Epithelial cell of prostate (primary cell): ENCODE measurements at places on chromosomes 4 and X.

- DNase-seq, result no peak
Measured at GRCh38 chr4:71689822-71690221, 94.1 kb downstream of the GC start.

DNA sequence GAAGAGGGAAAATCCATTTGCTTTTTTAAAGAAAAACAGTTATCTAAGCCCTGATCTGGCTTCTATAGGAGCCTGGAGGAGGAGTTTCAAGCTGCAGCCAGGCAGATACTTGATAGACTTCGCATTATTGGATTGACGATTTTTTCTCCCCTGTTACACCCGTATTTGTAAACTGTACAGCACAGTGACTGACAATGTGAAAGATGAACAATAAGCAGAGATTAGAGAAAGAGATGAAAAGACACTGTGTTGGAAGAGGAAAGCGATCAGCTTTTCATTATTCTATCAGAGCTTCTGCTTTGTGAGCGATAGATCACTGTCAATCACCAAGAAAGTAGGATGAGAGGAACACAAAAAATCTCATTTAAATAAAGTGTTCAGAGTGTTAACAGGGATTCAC, 639.2 kb downstream of the TLL1 start:
- DNase-seq, result no peak

- no peak for DNase-seq
Measured at GRCh38 chr4:73527196-73527595, 45.7 kb downstream of the AFM start.

- no peak for DNase-seq
Measured at GRCh38 chr4:146506272-146506671, 15.5 kb downstream of the SLC10A7 start.

DNA sequence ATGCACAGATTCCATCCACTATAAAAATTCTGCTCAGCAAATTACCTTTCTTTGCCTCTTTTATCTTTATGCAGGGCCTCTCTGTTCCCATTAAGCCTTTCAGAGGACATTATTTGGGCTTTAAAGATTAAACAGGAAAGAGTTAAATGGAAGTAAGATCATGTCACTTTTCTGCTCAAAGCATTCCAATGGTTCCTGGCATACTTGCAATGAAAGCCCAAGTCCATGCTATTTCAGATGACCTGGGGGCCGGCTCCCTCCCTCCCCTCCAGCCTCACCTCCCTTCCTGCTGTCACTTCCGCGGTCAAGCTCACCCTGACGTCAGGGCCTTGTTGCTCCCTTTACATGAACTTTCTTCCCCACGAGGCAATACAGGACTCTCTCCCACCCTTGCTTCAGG, 125.5 kb downstream of the C4orf51 start:
- no peak for DNase-seq

- DNase-seq, result no peak
Measured at GRCh38 chr4:127616898-127617297, 15.9 kb upstream of the INTU start.

GRCh38 chr4:87840149-87840548, 7.4 kb downstream of the MEPE start:
- DNase-seq, result no peak

DNA sequence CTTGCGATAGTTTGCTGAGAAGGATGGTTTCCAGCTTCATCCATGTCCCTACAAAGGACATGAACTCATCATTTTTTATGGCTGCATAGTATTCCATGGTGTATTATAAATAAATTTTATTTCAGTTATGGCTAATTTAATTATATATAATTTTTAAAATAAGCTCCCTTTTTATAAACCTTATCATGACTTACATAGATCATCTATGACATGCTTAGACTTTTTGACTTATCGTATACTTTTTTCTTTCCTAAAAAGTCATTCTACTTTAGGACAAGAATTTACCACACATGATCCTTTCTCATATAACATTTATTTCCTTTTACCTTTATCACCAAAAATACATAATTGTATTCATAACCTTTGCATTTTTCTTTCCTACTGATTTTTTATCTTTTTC, 376.5 kb downstream of the CCSER1 start:
- DNase-seq, result no peak

DNA sequence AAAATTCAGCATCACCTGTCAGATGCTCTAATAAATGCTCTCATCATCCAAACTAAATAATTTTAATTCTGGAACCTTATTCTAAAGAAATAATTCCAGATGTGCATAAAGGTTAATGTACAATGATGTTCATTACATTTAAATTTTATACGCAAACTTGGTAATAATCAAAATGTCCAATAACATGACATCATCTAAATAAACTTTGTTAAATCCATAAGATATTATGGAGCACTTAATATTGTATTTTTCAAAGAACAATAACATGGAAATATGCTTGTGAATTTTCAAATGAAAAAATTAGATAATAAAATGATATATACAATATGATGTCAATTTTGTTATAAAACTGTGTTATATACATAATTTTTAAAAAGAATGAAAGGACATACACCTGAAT, 92.1 kb upstream of the ZCCHC13 start:
- DNase-seq, result no peak

GRCh38 chr4:173991316-173991715, 292.2 kb downstream of the FBXO8 start:
- DNase-seq, result no peak

GRCh38 chr4:130131536-130131935, 1035.6 kb downstream of the C4orf33 start:
- no peak for DNase-seq

- no peak for DNase-seq
Measured at GRCh38 chrX:10781847-10782530, 161.6 kb upstream of the MID1 start.

DNA sequence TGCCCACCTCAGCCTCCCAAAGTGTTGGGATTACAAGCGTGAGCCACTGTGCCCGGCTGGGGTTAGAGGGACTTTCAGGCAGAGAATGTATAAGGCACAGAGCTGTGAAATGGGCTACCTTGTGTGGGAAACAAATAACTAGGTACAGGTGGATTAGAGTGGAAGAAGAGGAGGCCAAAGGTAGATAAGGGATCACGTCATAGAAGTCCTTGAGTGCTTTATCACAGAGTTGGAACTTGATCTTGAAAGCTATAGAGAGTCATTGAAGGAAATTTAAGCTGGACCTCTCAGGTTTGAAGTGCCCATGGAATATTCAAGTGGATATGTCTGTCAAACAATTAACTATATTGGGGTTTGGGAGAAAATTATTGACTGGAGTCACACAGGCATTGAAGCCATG, 8.4 kb downstream of the N4BP2 start:
- no peak for DNase-seq

GRCh38 chr4:59091146-59092142, 1981.3 kb upstream of the IGFBP7 start:
- DNase-seq, result no peak

DNA sequence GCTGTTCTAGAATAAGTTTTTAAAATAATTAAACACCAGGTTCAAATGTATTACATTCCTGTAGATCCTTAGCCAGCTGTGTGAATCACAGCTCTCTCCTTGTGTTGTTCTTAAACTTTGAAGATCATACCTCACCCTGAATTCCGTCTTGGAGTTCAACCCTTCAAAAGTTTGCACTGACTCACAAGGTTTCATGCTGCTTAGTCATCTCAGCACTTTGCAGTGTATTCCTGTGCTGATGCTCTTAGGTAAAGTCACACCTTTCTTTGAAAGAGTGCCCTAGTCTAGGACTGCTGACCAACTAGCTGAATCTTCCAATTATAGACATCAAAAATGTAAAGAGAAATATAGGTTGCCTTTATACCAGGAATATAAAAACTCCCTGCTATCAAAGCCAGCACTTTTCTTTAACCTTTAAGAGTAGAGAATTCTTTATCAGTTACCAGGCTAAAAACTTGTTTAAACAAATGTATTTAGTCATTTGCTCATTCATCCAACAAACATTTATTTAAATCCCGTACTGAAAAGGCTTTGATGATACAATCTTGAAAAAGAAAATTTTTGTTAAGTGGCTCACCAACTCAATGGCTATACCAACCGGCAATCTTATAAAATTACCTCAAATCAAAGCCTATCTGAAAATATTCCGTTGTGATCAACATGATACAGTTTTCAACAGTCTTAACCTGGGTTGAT, 169.7 kb downstream of the RAP1GDS1 start:
- DNase-seq, result peak; percentile 89

DNA sequence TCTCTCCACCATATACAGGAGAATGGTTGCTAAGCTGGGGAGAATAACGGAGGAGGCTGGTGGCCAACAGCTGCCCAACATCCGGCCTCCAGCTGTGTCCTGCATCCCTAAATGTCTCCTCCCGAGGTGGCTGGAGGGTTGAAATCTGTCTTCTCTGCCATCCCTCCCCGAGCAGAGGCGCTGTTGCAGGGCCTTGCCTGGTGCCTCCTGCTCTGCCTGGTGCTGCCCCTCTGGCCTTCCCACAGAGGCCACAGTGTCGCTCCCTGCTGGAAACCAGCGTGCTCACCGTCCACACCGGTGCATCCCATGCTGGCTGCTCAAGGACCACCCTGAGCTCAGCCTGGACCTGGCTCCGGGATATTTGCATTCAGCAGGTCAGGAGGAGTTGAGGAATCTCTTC, 115.2 kb downstream of the ENPP6 start:
- DNase-seq, result no peak

DNA sequence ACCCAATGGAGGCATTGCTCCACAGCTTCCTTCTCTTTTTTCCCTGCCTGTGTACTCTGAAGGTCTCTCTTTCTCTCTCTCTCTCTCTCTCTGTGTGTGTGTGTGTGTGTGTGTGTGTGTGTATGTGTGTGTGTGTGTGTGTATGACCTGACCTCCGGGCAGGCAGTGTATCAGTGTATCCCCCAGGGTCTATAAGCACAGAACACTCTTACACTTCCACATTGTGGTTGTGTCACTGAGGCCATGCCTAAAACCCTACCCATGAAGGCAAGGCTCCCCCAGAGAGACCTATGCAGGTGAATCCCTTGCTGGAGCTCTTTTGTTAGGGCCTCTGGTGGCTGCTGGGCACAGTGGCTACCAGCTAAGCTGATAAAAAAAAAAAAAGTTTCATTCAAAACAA, 300.4 kb upstream of the BMP3 start:
- no peak for DNase-seq

DNA sequence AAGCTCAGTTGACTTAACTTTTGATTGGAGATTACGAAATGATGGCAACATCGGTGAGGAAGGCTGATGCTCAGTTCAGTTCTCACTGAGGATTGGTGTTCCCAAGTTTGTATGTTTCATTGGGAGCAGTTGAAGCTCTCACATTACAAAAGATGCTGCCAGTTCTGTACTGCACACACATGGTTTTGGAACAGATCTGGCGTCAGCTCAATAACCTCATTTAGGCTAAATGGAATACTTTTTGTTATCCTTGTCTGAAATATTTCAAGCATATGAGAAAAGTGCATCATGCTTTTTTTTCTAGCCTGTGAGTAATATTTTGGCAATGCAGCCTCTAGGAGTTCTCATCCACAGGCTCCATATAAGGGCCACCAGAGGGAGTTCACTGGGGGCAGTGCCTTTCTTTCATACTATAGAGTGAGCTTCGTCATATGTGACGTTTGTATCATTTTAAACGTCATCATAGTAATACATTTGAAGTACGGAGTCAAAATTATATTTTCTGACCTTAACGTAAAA, 4.1 kb downstream of the ENPEP start:
- DNase-seq, result no peak

DNA sequence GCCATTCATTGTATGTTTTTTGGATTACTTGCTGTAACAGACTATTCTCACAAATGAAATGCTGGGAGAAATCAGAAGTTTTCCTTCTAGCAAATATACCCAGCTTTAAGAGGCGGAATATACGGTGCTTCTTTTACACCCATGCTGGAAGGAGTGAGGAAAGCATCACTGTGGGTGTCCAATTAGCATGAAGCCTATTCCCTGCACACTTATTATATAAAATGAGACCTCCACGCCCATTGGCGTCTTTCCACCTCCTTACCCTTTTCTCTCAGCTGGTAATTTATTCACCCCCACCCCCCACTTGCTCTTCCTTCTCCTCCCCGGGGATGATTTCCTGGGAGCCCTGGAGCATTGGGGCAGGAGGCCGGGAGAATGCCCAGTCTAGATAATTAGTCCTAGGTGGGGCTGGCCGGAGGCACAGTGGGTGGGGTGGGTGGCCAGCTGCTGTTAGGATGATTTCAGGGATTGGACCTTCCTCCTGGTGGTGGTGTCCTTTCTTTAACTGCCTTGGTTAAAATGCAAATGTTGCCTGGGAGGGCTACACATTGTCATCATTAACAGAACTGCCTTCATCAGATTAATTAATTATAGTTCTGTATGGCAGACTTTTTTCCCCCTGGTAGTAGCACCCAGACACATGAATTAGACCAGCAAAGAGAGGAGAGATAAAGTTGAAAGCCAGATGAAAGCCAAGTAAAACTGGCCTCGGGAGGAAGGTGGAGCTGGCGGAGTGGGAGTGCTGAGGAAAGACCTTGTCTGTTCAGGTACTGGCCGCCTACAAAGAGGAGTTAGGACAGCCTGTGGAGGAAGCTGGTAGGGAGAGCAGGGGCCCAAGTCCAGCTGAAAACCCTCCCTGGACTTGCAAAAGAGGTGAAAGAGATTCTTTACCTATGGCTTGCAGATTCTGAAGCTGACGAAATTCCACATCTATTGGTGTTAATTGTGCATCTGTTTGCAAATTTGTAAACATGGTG, 11.4 kb downstream of the SHROOM2 start:
- no peak for DNase-seq
